ENCODE measurements at places on chromosomes 1 and 21. TPM values are rescaled to one million over a fixed set of nuclear protein-coding genes. Genes with fewer than 3 reads are reported as not detected.

Gene SMCP
- not detected for total RNA-seq

Gene FTCD
- total RNA-seq: 0.30 TPM

Gene GPR25
- 0.10 TPM for total RNA-seq

Gene LRRC7
- total RNA-seq: 0.05 TPM

Gene LCE2C
- not detected for total RNA-seq

GRCh38 chr1:150970808-150971582 lies 3.6 kb downstream of the CERS2 start:
- peak; percentile 83 for DNase-seq

GRCh38 chr1:42264511-42265190 lies 70.4 kb downstream of the FOXJ3 start:
- no peak for DNase-seq

DNA sequence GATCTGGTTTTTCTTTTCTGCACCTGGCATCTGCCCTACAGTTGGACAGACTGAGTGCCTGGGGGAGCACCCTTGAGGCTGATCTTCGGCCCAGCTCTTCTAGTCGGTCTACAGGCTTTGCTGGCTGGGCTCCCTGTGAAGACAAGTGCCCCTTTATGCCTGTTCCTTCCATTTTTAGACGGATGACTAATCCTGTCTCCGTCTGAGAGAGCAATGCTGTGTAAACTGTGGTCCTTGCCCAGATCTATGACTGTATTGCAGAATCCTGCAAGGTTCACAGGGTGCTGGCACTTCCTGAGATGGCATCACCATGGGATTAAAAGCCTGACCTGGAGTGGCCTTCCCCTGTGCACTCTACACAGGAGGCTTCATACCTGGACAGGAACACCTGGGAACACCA lies 47.6 kb upstream of the SAMD13 start:
- DNase-seq: peak; percentile 94

DNA sequence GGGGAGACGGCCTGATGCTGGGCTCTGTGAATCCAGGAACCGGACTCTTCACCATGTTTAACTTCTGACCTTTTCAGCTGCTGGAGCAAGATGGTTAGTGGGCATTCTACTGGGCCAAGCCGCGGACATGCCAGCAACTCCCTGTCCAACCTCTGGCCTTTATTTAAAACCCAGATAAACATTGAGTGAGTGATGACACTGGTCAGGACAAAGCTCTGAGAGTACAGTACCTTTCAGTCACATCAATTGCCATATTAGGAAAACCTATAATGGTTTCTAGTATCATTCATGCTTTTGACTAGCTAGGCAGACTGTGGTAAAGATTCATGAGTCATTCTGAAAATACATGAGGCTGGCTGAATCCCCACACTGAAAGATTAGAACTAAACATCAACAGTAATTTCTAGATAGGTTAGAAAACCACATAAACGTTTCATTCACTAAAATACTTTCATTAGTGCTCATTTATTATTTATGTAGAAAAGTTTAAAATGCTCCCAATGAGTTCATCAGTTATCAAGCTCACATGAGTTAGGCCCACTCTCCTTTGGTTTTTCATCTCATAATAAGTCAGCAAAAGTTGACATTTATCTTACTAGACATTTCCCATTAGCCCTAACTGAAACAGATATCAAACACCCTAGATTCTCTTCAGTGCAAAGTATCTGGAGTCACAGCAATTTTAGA lies 7.1 kb upstream of the ACTA1 start:
- peak; percentile 33 for DNase-seq

- DNase-seq: no peak
Observed at GRCh38 chr1:25443030-25443699, 12.5 kb downstream of the MACO1 start.

- DNase-seq: no peak
Observed at GRCh38 chr1:119380983-119381662, 12.5 kb downstream of the HAO2 start.

GRCh38 chr1:35691080-35691479 lies 27.6 kb downstream of the C1orf216 start:
- DNase-seq: no peak
